ENCODE measurements at places on chromosomes 11 and 22. TPM values are rescaled to one million over a fixed set of nuclear protein-coding genes. Genes with fewer than 3 reads are reported as not detected.

DNA sequence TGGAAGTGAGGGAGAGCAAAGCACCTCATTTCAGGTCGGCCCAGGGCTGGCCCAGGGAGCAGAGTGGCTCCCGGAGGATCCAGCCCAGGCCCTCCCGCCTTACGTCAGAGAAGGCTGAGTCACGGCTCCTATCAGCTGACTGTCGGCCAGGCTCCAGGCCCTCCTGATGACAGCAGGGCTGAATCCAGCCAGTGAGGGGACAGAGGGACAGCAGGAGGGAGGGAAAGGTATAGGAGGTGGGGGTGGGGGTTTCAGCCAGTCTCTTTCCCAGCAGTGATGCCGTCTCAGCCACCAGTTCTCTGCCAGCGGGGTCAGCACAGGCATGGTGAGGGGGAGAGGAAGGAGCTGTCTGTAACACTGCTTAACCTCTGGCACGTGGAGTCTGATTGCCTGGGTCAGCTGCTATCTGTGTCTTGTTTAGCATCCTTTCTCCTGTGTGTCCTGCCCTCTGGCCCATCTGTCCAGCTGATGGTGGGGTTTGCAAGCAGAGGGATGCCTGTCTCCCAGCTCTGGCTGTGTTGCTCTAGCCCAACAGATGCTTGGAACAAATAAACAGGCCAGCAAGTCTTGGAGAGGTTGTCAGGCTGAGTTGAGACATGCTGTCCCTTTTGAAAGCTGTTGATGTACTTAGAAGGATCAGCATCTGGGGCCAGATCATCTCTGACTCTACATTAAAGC, 74.0 kb downstream of the ADAMTS15 start:
- no peak for DNase-seq

- DNase-seq = no peak
Measured at GRCh38 chr11:104970756-104971155, 2.4 kb upstream of the CASP4 start.

DNA sequence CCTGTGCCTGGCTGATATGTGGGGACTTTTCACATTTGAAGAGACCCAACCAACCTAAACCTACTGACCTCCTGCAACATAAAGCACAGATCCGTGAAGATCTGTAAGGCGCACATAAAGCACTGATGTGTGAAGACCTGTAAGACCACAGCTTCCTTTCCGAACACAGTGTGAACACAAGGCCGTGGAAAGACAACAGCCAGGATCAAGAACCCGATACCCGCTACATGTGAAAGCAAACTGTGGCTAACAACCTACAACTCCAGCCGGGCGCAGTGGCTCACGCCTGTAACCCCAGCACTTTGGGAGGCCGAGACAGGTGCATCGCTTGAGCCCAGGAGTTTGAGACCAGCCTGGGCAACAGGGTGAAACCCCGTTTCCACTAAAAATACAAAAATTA, 17.6 kb upstream of the PPFIA1 start:
- DNase-seq = no peak

- no peak for DNase-seq
Measured at GRCh38 chr11:17154409-17155159, 53.2 kb downstream of the PIK3C2A start.

- DNase-seq = no peak
Measured at GRCh38 chr11:1896923-1897322, 5.2 kb upstream of the PRR33 start.

DNA sequence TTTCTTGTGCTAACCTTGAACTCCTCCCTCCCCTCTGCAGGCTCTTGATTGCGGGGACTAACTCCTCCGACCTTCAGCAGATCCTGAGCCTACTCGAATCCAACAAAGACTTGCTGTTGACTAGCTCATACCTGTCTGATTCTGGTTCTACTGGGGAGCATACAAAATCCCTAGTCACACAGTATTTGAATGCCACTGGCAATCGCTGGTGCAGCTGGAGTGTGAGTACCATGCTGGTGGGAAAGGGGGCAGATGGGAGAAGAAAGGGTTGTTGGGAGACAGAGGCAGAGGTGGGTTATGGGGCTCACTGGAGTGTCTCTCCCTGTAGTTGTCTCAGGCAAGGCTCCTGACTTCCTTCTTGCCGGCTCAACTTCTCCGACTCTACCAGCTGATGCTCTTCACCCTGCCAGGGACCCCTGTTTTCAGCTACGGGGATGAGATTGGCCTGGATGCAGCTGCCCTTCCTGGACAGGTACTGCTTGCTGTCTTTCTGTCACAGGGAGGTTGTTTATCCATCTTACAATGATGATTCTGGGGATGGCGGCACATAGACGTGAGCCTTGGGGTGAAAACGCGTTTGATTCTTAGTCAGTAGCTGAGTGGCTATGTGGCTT, 4.5 kb downstream of the SLC3A2 start:
- no peak for DNase-seq

GRCh38 chr11:122155765-122156527, 39.9 kb upstream of the BLID start:
- DNase-seq = no peak

GRCh38 chr11:116603728-116604323, 169.0 kb downstream of the BUD13 start:
- DNase-seq = no peak

DNA sequence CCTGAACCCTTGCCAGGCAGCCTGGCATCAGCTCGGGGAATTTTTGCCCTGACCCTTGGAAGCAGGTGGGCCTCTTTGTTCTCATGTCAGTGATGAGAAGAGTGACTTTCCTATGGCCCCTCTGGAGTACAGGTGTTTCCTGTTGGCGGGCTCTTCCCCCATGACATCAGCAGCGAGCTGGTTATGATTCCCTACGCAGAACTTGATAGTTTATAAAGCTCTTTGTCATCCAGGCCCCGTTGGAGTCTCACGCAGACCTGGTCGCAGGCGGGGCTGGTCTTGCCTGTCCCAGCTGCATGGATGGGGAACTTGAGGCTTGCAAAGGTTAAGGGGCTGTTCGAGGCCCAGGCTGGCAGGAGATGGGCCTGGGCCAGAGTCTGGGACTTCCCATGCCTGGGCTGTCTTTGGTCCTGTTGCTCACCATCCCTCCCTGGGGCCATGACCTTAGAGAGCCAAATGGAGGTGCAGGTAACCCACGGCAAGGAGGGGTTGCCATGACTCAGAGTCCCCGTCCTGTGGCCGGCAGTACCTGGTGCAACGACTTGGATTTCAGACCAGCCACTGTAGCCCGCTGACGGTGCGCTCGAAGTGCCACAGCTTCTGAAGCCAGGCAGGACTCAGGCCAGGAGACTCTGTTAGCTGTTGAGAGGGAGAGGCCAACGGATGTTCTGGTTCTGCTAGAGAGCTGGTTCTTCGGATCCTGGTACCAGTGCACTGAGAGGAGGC, 45.9 kb upstream of the PPP6R3 start:
- no peak for DNase-seq

- no peak for DNase-seq
Measured at GRCh38 chr22:18067548-18068341, 10.0 kb upstream of the PEX26 start.

DNA sequence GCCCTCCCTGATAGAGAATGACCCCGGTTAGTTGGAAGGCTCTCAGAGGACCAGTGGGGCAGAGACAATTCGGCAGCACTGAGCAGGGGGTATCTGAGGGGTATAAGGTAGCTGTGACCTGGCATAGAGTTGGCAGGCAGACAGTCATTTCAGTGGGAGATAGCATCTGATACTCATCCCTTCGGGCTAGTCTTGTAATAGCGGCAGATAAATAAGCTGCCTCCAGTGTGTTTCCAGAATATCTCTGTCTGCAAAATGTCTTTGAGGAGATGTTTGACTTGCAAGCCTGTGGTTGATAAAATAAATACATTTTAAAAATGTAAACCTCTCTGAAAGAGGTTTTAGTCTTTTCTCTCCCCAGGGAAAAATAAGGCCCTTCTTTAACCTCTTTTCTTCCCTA, 54.2 kb downstream of the TEAD1 start:
- no peak for DNase-seq

GRCh38 chr11:128208329-128209137, 378.8 kb downstream of the ETS1 start:
- DNase-seq = no peak

DNA sequence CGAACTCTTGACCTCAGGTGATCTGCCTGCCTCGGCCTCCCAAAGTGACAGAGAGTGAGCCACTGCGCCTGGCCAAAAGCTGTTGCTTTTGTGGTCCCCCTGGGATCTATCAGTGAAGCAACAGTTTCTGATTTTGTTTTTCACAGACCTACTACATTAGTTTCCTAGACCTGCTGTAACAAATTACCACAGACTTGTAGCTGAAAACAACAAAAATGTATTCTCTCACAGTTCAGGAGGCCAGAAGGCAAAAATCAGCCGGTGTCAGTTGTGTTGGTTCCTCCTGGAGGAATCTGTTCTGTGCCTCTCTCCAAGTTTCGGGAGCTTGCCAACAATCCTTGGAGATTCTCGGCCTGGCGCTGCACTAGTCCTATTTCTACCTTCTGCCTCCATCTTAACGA, 8.5 kb upstream of the SLC35C1 start:
- DNase-seq = no peak

DNA sequence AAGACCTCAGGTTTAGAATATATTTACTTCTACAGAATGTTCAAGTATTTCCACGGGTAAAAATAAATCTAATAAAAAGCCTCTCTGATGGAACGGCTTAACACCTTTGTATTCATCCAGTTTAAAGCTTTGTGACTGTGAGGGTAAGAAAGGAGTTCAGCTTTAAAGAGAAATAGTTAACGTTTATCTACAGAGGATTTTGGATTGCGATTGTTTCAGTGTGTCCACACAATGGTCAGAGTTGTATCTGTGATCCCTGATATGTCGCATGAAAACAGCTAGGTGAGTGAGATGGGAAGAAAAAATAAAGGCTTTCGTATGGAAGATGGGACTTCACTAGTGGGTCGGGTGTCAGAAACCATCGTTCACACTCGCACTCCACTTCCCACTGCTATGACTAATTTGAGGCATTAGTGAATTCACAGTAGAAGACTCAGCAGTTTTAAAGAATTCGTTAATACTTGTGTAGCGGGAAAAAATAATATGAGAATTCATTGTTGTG, 1.6 kb downstream of the APLP2 start:
- DNase-seq = no peak

DNA sequence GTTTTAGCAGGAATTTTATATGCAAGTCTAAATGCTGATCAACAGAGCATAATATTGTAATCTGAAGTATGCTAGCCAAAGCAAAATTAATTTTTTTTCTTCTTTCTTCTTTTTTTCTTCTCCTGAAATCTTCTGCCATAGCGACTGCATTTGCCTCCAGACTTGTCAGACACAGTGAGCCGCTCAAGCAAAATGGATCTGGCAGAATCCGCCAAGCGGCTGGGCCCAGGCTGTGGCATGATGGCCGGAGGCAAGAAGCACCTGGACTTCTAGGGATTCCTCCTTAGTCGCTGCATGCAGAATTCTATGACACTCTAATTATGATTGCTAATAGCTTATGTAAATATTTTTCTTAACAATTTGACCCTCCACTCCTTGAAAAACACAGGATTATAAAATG, 27.9 kb downstream of the PAX6 start:
- no peak for DNase-seq

DNA sequence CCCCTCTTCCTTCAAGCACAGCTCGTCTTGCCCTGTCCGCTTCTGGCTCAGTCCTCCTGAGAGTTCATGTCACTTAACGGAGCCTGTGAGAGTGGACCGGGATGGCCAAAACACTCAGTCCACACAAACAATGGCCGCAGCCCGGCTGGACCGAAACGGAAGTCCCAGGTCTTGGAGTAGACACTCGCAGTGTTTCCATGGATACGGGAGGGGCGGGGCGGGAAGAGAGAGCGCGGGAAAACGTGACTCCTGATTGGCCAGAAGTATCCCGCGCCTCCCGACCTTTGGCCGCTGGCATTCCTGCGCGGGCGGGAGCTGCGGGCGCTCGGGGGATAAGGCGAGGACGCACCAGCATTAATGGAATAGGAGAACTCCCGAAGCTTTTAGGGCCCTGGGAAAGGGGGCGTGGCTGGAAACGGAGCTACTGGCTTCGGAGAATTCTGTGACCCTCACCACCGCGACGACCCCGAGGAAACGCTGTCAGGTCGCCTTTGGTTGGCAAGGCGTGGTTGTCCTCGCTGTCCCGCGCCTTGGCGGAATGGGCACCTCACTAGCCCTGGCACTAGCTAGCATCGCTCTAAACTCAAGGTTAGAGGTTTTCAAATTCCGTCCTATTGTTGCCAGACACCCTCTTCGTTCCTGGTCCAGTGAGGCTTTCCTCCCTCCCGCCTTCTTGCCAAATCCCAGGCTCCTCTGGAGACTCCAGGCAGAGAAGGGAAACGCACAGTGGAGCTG, at the start of the genes NLRP14 and ZNF214:
NLRP14 (plus strand) TSS at position 297 of the 735 bp plus-strand sequence. CDS start 18,108 bp downstream, outside the sequence.
ZNF214 (minus strand) TSS at position 164 of the 735 bp plus-strand sequence. CDS start 17,511 bp downstream, outside the sequence.
- DNase-seq = no peak

- no peak for DNase-seq
Measured at GRCh38 chr11:58446294-58446693, 4.3 kb upstream of the OR5B12 start.

DNA sequence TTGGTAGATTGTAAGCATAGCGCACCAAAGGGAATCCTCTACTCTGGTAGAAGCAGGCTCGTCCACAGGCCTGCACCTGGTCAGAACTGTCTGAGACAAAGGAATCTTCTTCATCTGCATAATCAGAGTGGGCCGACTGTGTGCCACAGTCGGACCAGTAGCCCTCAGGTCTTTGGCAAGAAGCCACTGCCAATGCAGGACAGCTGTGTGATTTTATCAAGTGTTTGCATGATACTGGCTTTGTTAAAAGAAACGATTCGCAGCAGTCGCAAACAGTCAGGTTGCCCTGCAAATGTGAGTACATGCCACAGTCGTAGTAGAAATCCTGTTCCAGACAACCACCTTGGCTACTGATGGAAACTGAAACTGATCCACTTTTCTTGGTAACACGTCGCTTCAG, 4.9 kb upstream of the CCDC34 start:
- no peak for DNase-seq

- DNase-seq = no peak
Measured at GRCh38 chr11:93935826-93936225, 85.3 kb upstream of the HEPHL1 start.

C11orf42 gene
- not detected for total RNA-seq

MUC5AC gene
- not detected for total RNA-seq

TRIM66 gene
- total RNA-seq = 26.4 TPM

ELMOD1 gene
- not detected for total RNA-seq

PAK1 gene
- total RNA-seq = 56.8 TPM

MYEOV gene
- 0.42 TPM for total RNA-seq

PHLDA2 gene
- 3.4 TPM for total RNA-seq

GUCY1A2 gene
- total RNA-seq = not detected

CLTCL1 gene
- total RNA-seq = 0.99 TPM

OVCH2 gene
- total RNA-seq = not detected

DNAL4 gene
- 10.6 TPM for total RNA-seq
